Activated T-cell treated with anti-CD3 and anti-CD28 coated beads for 24 hours (primary cell): ENCODE measurements at places on chromosomes 11 and 22.

DNA sequence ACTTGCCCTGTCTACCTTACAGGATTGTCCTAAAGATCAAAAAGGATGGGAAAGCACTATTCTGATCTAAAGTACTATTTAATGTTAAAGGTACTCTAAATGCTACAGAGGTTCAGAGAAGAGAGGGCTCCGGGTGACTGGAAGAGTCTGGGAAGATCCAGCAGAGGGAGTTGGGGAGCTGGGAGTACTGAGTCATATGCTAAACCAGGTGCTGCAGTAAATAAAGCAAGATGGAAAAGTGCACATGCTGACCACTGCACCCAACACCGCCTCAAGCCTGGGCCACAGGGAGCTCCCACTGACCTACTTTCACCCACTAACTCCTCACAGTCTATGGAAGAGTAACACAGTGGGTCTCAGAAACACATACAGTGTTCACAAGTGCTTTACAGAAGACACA is 49.3 kb downstream of the WT1 start:
- DNase-seq = no peak

DNA sequence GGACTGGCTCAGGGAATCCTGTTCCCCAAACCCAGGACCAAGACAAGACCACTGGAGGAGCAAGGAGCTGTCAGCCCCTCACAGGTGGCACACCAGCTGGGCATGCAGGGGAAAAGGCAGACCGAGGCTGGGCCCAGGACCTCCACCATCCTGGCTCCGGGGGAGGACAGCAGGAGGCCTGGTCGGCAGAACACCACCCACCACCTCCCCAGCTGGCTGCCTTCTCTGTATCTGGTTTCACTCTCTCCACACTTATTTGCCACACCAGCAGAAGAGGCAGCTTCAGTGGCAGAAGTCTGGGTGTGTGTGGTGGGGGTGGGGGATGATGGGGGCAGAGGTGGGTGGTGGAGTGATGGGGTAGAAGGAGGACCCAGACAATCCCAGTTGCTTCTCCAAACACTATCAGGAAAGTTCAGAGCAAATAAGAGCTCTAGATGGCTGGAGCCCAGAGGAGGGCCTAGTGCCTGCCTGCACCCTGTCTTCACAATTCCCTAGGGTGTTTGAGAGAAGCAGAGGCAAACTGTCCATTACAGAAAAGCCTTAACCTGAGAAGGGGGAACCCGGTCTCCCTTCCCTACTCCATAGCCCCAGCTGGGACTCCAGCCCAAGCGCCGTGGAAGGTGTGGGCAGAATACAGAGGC is 51.9 kb upstream of the CDON start:
- no peak for DNase-seq

DNA sequence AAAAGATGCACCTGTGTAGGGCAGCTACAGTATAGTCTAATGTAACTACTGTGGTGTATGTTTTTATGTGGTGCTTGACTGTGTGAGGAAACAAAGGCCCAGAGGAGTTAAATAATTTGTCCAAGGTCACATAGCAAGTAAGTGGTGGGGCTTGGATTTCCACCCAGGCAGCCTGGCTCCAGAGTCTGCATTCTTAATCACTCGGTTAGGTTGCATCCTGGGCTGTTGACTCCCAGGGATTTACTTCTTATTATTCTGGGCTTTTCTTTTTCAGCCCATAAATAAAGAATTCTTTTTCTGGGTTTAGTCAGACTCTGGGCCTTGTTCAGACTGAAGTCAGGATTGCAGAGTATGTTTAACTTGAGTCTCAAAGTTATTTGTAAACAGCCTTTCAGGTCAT is 82.1 kb downstream of the ARHGAP42 start:
- no peak for DNase-seq

DNA sequence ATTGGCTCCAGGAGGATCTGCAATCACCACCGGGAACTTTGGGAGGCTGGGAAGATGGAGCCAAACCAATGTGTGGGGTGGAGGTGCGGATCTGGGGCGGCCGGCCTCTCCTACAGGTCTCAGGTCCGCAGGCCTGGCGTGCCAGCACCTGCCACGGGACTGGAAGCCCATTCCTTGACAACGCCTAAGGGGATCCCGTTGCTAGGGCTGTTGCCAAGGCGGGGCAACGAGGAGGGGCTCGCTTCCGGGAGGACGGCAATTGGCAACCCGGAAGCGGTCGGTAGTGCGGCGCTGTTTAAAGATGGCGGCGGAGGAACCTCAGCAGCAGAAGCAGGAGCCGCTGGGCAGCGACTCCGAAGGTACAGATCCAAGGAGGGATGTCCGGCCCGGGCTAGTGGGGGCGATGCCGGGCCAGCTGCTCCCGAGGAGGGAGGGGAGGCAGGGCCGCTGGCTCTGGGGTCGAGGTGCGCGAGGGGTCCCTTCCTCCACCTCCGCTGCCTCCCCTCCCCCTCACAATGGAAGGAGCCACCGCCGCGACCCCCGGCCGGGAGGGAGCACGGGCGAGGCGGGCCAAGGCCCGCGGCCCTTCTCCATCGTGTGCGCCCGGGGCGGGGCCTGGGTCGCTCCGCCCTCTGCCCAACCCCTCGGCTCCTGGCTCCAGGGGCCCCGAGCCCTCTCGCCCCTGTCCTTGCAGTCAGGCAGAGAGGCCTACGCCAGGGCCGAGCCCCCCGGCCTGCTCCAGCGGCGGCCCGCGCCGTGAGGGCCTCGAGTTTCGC is at the start of gene OTUB1:
TSS of gene OTUB1 (plus strand) at position 283 of the 776 bp plus-strand sequence. CDS start at position 302, 19 bp downstream.
- peak; percentile 82 for DNase-seq

DNA sequence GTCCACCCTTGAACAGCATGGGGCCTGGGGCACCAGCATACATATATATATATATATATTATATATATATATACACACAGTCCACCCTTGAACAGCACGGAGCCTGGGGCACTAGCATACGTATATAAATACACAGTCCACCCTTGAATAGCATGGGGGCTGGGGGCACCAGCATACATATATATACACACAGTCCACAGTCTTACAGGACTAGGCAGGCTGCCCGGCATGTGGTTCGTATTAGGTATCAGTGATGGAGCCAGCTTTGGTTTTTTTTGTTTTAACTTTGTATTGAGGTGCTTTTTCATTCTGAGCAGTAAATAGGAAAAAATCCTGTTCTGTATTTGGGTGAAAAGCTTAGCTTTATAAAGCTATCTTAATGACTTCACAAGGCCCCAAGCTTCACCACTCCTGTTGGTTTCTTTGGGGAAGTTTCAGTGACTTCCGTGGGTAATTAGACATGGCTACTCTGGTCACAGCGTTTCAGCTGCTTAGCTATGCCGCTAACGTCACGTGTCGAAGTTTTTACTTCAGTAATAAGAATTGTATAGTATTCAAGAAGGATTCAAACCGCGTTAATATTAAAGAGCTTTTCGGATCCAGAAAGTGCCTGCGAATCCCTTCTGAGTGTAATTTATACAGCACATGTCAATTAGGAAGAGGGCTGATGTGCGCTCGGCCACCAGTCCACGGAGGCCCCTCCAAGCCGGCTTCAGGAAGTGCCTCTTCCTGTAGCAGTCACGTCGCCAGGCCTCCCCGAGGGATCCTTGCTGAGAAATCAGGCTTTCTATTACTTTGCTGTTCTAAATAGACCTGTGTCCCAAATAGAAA is 179.7 kb downstream of the TBC1D22A start:
- no peak for DNase-seq

GRCh38 chr11:75809991-75810390 is 5.0 kb upstream of the UVRAG start:
- DNase-seq = no peak

DNA sequence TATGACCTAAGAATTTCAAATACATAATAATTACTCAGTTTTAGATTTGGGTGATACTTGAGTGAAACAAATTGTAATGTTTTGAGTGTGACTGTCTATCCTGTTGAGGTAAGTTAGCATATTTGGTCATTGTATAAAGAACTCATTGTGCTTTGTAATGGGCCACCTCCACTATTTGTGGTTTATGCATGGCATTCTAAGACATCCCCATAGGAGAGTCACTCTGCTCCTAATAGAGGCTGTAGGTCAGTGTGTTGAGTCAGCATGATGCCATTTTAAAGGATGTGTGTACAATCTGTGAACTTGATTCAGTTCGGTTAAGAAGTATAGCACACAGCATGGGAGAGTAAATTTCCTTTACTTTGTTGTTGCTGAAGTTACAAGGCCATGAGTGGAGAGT is 1112.4 kb downstream of the JRKL start:
- no peak for DNase-seq

DNA sequence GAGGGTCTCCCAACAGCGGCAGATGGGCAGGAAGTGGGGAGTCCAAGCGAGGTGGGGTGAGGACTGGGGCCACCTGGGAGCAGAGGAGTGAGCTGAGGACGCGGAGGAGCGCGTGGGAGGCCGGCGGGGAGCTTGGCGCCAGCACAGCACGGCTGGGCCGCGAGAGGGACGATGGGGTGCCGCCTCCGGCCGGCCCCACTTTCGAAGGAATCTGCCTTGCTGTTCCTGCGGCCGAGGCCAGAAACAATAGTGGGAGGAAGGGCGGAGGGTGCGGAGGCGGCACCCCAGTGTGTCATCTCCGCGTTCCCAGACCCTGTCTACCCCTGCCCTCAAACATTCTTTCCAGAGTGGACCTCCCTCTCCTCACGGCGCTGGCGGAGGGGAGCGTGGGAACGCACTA is 5.5 kb downstream of the INS start:
- DNase-seq = no peak

- no peak for DNase-seq
These were observed 760.3 kb downstream of the CNTN5 start for GRCh38 chr11:99781074-99781473.

- no peak for DNase-seq
These were observed 170.8 kb downstream of the BUD13 start for GRCh38 chr11:116601814-116602636.

- DNase-seq = no peak
These were observed 13.3 kb upstream of the RASSF10 start for GRCh38 chr11:12995823-12996222.

GRCh38 chr11:10117709-10118351 is 176.2 kb downstream of the SBF2 start:
- no peak for DNase-seq

GRCh38 chr11:90251599-90251998 is 28.8 kb upstream of the CHORDC1 start:
- no peak for DNase-seq

- DNase-seq = no peak
These were observed 66.3 kb upstream of the CHRM4 start for GRCh38 chr11:46457659-46458424.

DNA sequence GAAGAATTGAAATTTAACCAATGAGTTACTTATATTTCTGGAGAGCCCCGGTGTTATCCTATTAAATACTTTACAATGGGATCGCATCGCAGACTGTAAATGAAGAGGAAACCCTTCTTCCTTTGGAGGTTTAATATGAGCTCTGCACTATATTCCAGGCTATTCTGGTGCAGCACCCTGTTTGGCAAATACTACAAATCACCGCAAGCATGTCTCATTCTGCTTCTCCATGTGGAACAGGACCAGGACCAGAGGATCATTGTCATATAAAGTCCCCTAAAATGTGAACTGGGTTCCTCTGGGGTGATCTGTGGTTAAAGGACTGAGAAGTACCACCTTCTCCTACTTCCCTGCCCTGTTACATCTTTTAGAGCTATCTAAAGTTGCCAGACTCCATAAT is 703.7 kb downstream of the DLG2 start:
- no peak for DNase-seq

DNA sequence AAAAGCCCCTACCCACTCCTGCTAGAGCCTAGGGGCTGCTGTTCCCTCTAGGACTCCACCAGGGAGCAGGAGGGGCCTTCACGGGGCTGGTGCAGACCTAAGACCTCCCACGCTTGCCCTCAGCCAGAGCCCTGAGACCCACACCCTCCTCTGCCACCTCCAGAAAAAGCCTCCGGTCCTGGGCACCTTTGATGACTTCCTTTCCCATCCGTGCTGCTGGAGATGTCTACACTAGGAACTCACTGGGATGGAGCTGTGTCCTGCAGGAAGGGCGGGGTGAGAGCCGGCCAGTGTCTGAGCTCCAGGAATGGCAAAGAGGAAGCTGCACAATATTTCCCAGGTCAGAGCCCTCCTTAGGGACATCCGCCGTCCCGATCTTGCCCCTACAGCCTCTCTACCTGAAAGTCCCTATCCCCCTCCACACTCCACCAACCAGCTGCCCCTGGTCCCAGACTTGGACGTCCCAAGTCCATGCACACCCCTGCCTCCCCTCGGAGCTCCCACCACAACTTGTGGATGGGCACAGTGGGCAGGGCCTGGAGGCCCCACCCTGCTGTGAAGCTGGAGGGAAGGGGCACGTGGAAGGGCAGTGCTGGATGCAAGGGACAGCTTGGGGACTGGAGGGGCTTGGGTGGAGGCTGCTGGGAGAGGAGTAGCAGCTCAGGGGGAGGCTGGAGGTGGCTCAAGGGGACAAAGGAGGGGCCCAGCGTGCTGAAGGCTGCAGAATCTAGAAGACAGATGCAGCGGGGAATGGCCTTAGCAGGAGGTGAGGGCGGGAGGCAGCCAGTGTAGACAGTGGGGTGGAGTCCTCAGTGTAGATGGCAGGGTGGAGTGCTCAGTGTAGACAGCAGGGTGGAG is 13.5 kb upstream of the LRP5 start:
- no peak for DNase-seq
